ENCODE measurements at places on chromosomes 13 and 19.

- DNase-seq, result no peak
Observed at GRCh38 chr13:81133066-81133465, 792.1 kb upstream of the SPRY2 start.

DNA sequence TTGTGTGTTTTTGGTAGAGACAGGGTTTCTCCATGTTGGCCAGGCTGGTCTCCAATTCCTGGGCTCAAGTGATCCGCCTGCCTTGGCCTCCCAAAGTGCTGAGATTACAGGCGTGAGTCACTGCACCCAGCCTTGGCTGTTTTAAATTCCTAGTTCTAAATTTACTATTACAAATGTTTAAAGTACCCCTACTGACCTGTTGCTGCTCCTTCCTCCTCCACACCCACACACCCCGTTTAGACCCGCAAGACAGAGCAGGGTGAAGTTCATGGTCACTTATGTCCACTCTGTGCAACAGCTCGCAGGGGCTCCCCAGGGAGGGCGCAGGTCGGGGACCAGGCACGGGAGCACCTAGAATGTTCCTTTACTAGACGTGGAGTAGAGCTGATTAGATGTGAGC is 28.7 kb downstream of the TMEM161A start:
- no peak for DNase-seq

DNA sequence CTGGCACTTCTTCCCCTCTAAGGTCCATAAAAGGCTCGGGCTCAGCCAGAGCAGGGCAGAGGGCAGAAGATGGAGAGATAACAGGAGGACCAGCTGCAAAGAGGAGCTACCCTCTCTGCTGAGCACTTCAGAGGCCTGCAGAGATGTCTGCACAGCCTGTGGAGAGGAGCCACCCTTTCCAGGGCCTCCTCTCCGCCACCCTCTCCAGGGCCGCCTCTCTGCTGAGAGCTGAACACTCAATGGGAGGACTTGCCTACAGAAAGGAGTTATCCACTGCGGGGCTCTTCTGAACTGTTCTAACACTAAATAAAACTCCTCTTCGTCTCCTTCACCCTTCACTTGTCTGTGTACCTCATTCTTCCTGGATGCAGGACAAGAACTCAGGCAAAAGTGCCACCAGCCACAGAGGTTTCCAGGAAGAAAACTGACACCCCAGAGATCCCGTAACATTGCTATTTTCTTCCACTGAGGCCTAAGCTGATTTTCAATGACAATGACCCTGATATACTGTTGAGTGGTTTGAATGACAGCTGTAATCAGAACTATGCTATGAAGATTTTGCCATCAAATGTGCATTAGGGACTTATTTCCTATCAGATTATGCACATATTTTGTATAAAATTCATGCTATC is 16.2 kb upstream of the TSC22D1 start:
- DNase-seq, result no peak

DNA sequence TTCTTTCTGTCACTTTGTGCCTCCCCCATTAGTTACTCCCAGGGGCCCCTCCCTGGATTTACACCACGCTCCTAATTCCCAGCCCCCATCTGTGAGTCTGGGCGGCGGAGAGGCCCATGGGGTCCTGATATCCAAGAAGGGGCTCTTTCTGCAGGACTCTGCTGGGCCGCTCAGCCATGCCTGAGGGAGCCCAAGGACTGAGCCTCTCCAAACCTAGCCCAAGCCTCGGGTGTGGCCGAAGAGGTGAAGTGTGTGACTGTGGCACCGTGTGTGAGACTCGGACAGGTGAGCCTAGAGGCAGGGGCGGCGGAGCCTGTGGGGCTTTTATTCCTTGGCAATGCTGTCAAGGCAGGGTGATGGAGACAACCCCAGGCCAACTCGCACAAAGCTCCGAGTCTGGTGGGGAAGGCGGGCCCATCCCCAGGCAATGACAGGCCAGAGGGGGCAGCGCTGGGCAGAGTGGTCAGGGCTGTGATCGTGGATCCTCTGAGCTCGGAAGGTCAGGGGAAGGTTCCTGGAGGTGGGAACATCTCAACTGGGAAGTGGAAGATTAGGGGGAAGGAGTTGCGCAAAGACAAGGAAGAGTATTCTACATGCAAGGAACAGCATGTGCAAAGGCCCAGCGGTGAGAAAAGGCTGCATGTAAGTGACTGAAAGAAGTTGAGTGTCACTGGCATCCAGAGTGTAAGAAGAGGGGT is 1.6 kb downstream of the PLEKHG2 start:
- no peak for DNase-seq

GRCh38 chr13:42762917-42763316 is 18.5 kb upstream of the FAM216B start:
- no peak for DNase-seq

DNA sequence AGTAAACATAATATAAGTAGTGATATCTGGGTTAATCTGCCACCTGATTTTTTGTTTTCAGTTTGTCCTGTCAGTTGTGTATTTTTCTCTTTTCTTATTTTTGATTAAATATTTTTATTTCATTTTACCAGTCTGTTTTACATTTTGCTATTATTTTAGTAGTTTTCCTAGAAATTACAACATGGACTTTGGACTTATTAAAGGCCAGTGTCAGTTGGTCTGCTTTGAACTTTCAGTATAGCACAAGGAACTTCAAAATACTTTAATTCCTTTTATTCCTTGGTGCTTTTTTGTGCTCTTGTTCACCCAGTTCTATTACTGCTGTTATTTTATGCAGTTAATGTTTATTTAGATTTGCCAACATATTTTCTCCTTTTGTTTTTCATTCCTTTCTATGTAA is 149.6 kb downstream of the PDS5B start:
- no peak for DNase-seq

GRCh38 chr13:69010789-69011188 is 1096.8 kb upstream of the ATXN8OS start:
- no peak for DNase-seq

DNA sequence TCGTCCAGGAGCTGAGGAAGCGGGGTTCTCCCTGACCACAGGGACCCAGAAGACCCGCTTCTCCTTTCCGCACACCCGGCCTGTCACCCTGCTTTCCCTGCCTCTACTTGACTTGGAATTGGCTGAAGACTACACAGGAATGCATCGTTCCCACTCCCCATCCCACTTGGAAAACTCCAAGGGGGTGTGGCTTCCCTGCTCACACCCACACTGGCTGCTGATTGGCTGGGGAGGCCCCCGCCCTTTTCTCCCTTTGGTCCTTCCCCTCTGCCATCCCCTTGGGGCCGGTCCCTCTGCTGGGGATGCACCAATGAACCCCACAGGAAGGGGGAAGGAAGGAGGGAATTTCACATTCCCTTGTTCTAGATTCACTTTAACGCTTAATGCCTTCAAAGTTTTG is 18.9 kb downstream of the VASP start:
- no peak for DNase-seq

DNA sequence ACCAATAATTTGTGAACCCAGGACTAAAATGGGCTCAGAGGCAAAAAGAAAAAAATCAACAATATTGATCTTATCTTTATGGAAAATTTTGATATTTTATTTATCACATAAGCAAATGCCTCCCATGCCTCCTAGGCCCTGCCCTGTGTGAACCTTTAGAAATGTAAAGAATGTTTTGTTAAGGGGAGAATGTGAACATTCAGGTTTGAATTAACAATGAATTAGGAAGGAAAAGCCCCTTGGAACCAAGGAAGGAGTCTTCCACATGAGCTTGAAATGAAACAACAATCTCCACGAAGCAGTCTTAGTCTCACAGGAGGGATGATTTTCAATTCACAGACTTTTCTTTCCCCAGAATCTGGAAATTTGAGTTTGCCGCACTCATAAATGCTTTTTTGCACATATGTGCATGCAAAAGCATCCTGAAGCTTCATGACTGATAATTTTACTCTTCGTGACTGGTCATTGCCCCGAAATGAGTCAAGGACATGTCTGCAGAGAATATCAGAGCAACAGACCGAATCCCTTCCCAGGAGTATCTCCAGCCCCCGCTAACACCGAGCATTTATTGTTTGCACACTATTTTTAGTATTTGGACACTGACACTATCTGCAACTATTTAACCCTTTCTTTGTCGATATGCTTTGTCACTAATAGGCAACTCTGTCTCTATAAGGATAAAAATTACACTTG is 135.2 kb downstream of the DCT start:
- DNase-seq, result no peak

- DNase-seq, result no peak
Observed at GRCh38 chr13:32902029-32902780, 114.0 kb upstream of the KL start.

DNA sequence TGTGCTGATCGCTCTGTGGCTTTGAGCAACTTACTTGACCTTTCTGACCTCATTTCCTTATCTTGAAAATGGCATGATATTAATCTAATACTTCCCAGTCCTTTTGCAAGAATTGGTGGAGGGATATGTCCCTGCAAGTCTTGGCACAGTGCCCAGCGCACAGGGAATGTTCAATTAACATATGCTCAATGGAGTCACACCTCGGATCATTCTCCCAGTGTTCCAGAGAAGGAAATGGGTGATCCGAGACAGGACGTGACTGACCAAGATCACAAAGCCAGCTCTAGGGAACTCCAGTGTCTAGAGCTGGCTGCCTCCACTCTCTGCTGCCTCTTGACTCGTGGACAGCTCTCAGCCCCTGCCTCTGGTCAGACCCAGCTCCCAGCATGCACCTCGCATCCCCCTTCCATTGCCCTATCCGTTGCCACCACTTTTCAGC is 3.6 kb downstream of the CDC42EP5 start:
- DNase-seq, result no peak

DNA sequence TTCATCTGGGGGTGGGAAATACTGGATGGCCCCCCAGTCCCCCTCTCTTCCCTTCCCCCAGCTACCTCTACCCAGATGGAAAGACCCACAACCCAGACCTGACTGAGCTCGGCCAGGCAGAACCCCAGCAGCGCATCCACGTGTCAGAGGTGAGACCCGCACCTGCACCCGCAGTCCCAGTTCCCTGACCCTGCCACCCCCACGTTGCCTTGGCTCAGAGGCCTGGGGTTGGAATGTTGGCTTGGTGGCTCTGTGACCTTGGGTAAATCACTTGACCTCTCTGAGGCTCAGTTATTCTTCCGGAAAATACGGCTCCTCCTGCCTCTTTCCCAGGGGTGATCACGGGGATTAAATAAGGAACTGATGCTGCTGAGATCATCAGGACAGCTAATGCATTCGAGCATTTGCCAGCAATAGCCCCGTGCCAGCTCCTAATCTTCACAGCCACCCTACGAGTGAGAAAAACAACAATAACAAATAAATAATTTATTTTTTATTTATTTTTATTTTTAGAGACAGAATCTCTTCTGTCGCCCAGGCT is 12.3 kb downstream of the CBLC start:
- DNase-seq, result no peak

- no peak for DNase-seq
Observed at GRCh38 chr19:13621413-13621812, 115.1 kb upstream of the CACNA1A start.

- no peak for DNase-seq
Observed at GRCh38 chr19:39196860-39197562, at the start of gene NCCRP1. Gene NCCRP1 (plus strand): TSS chr19:39196964. CDS start chr19:39196983, 19 bp downstream.

GRCh38 chr19:41566001-41566400 is 10.0 kb upstream of the CEACAM21 start:
- no peak for DNase-seq

All from CD4-positive, alpha-beta T cell treated with Interleukin-15 for 1 hour (primary cell).